ENCODE measurements at places on chromosomes 3 and 15.

DNA sequence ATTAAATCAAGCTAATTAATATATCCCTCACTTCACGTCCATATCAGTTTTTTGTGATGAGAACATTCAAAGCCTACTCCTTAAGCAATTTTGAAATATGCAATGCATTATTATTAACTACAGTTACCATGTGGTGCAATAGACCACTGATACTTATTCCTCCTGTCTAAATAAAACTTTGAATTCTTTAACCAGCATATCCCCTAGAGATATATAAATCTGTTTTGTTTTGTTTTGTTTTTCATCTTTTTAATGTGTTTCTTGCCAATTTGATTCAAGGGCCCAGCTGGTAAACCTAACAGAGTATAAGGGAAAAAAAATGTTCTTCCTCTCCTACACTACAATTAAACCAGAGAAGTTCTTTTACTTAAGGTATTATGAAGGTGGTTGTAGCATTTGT is 524.2 kb downstream of the NAALADL2 start:
- DNase-seq = no peak

DNA sequence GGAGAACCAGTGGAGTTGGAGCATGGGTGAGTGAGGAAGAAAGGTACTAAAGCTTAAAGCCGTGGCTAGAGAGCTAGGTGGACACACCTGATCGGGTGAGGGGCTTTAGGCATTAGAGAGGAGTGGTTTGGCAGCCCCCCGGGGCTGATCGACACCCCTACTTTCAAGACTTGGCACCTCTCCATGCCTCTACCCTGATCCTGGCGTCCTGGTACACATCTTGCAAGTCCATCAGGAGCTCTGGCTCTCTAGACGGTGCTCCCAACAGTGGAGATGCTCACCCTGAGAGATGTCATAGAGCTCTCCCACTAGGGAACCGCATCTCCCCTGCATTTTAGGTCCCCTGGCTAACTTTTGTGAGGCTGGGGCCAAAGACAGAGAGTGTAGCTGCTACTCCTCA is 98.1 kb downstream of the XXYLT1 start:
- DNase-seq = no peak

- DNase-seq = no peak
Observed at GRCh38 chr15:67593562-67593961, 51.1 kb downstream of the MAP2K5 start.

DNA sequence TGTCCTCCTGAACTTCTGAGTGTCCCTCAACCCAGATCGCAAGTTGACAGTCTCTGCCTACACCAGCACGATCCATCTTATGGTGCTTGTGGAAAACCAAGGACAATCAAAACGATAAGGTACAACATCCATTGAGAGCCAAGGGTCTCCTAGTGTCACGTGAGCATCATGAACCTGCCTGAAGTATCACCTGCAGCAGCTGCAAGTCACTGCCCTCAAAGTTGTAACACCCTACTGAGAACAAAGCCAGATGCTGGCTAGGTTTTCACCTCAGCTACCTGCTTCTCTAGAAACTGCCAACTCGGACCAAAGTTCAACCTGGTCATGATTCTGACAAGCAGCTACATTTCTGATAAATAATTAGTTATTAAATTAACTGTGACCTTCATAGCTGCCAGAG is 17.5 kb downstream of the C2CD4B start:
- DNase-seq = no peak

DNA sequence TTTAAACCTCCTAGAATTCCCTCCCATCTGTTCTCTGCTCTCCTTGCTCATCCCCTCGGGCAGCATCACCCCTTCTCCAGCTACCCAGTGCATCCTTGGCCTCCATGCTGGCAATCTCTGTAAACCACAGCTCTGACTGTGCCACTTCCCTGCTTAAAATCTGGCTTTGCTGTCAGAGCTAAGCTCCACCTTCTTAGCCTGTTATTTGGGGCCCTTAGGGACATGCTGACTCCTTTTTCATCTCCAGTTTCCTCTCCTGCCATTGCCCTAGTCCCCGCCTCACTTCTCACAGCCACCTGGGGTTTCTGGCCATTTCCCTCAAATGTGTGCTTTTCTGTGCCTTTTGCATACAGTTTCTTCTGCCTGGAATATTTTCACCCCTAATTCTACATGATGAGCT is 5.7 kb downstream of the SLC6A20 start:
- no peak for DNase-seq

DNA sequence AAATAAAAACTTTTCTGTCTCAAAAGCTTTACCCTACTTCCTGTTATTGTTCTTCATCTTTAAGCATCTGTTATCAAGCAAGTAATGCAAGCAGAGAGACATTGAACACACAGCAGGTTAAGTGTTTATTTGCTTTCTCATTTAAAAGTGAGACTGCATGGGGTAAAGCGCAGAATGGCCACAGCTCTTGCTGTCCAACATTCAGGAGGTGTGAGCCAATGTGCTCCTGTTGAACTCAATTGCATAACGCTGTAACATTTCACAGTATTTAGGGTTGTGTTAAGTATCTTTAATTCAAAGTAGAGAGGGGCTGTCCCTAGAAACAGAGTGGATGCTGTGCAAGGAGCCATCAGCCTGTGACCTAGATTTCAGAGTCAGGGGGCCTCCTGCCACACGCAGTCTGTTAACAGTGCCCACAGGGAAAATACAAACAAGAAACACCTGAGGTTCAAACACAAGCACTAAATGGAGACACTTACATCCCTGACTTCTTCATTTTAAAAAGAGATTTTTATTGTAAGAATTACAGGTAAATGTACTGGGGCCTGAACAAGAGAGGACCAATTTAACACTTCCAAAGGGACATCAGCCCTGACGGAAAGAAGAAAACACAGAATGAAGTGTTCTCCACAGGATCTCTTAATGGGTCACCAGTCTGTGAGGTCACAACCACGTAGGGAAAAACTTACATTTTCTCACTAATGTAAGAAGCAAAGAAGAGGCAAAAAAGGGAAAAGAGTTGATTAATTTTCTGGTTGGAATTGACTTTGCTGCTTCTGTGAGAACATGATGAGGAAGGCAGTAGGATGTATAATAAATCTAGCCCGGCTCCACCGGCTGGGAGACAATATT is 815.1 kb downstream of the VGLL3 start:
- no peak for DNase-seq

DNA sequence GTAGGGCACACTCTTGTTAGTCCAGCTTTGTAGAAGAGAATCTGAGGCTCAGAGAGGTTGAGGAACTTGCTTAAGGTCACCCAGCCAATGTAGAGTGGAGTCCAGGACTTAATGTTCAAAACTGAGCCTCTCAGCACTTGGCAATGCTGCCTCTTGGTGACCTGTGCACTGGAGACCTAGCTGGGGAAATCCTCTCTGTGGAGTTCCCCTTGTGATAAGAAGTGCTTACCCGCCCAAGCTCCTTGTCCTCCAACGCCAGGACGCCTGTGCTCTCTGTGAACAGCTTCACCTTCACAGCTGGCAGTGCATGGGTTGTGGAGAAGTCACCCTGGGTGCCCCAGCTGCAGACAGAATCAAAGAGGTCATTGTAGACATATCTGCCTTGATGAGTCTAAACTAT is 219.1 kb upstream of the FEZF2 start:
- no peak for DNase-seq

DNA sequence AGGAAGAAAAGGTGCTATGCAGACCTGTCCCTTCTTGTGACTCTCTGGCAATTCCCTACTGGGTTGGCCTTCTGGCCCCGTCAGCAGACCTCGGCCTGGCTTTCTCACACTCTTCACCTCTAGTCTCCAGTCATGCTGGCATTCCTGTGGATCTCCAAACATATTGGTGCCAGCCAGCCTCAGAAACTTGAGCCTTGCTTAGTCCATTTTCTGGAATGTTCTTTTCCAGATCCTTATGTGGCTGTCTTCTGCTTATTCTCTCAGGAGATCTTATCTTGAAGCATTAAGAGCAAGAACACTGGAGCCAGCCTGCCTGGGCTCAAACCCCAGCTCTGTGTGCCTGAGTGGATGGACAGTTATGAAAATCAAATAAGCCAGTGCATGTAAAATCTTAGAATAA is 88.2 kb upstream of the NTRK3 start:
- DNase-seq = no peak

- no peak for DNase-seq
Observed at GRCh38 chr3:47425959-47426358, 45.1 kb downstream of the PTPN23 start.

DNA sequence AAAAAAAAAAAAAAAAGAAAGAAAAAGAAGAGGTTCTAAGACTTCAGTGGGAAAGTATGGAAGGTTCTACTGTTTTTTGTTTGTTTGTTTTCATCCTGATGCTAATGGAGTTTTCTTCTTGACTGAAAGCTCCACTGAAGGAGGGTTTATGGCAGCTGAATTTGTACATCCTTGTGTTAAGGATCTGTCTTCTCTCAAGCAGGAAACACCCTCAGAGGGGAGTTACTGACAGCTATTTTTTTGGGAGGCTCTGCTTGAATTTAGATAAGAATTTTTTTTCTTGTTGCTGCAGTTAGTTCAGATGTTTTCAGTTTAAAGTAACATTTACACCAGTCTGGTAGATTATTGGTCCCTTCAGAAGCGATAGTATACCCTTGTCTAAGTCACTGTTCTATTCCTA is 325.3 kb downstream of the ROBO2 start:
- DNase-seq = no peak

DNA sequence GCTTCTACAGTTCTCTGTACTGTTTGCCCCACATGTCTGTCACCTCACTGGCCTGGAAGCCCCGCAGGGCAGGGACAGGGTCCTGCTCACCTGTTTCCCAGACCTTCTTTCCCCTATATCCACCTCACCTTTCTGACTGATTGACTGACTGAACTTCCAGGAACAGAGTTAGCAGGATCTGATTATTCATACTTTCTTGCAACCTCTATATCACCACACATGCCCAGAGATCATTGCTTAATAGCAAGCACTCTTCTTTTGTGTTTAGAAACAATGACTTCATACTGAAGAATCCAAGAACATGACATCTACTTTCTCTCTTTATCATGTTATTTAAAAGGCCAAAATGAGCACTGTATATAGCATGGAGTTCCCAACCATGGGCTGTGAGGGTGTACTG is 18.0 kb upstream of the CLEC3B start:
- no peak for DNase-seq

DNA sequence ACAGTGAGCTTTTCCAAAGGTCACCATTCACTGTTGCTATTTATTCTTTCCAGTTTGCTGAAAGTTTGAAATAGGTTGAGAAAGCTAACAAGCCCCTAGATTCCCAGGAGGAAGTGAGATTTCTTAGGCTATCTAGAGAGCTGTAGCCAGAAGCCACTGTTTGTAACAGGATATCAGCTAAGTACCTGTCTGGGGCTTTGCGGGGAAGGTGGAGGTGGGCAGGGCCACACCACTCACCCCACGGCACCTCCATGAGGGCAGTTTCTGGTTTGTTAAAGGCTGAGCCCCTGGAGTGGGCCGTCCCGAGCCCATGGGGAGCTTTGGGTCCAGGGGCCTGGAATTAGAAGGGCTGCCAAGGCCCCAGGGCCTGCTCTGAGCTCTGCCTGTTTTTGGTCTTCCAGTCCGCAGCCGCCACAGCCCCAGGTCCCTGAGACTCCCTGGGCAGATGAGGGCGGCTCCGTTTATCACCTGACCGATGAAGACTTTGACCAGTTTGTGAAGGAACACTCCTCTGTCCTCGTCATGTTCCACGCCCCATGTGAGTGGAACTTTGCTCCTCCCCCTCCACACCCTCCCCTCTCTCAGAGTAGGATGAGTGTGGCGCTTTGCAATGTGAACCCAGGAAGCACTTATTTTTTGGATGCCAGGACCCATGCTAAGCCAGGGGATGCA is 63.4 kb downstream of the PDIA5 start:
- no peak for DNase-seq

GRCh38 chr3:148333091-148333490 is 364.6 kb upstream of the AGTR1 start:
- no peak for DNase-seq

DNA sequence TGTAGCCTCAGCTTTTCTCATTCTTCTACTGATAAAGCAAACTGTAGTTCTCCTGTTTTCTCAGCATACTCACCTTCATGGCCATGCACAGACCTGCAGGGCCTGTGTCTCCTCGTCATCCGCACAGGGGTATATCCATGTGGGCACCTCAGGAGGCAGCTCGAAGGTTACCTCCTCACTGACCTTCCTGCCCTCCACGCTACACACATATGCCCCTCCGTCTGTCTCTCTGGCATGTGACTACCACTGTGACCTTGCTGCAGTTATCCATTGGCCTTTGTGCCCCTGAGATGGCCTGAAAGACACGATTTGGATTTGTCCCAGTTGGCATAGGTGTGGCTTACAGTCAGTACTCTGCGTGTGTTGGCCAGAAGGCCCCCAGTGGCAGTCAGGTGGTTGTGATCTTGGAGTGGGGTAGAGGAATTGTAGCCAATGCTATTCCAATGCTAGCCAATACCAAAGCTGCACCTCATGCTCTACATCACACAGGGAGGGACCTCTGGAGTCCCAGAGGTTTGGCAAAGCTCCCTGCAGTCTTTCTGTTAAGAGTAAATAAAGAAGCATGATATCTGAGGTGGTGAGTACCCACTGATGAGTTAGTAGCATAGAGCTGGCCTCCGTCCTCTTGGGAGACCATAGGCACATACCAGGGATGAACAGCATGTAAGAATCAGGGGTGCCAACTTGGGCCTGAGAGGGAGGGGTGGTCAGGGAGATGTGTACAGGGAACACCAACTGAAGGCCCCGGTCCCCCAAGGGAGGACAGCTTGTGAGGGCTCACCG is 143.4 kb downstream of the EEFSEC start:
- DNase-seq = no peak
